ENCODE measurements at places on chromosomes 4 and X.

GRCh38 chrX:70444326-70444945 is at the start of gene DLG3:
TSS of gene DLG3 (plus strand) at chrX:70444835. CDS start at chrX:70445202, 367 bp downstream.
- DNase-seq: peak; percentile 65

DNA sequence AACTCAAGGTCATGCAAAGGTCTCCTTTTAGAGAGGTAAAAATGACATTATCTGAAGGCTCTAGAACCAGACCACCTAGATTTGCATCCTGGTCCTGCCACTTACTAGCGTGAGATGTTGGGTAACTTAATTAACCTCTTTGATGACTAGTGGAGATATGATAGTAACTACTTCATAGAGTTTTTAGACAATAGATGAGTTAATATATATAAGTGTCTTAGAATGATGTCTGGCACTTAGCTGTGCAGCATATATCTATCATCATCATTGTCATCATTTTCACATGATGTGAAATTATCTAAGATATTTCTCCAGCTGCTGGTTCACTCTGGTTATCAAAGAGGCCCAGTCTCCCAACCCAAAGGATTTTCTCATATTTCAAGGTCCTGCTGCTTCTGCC is 126.1 kb upstream of the DCLK2 start:
- DNase-seq: no peak

DNA sequence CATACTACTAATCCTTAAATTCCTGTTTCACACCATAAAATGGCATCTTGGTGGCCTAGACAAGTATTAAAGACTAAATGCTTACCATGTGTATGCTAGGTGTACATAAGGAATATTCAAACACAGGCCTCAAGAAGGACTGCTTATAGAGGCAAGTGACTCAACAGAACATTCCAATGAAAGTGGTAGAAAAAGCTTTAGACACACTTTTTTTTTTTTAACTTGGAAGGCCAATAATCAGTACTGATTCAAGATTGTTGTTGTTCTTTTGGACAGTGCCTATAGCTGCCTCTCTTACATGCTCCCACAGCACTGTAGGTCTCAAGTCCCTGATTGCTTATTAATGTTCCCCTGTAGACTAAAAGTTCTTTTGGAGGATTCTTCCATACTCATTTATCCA is 77.6 kb downstream of the FBXL5 start:
- DNase-seq: no peak

- no peak for DNase-seq
These were observed 11.7 kb upstream of the MAP7D3 start for GRCh38 chrX:136262812-136263315.

- DNase-seq: no peak
These were observed 32.7 kb downstream of the RRAGB start for GRCh38 chrX:55750256-55750655.

- DNase-seq: no peak
These were observed 57.9 kb downstream of the TKTL2 start for GRCh38 chr4:163415668-163416067.

- peak; percentile 62 for DNase-seq
These were observed 28.6 kb downstream of the AFAP1 start for GRCh38 chr4:7910952-7911578.

GRCh38 chr4:147969573-147970385 is 237.9 kb downstream of the ARHGAP10 start:
- no peak for DNase-seq

GRCh38 chrX:12080265-12080664 is 58.0 kb upstream of the FRMPD4 start:
- DNase-seq: peak; percentile 37

- DNase-seq: no peak
These were observed 128.1 kb downstream of the CAMK2D start for GRCh38 chr4:113633467-113633866.

DNA sequence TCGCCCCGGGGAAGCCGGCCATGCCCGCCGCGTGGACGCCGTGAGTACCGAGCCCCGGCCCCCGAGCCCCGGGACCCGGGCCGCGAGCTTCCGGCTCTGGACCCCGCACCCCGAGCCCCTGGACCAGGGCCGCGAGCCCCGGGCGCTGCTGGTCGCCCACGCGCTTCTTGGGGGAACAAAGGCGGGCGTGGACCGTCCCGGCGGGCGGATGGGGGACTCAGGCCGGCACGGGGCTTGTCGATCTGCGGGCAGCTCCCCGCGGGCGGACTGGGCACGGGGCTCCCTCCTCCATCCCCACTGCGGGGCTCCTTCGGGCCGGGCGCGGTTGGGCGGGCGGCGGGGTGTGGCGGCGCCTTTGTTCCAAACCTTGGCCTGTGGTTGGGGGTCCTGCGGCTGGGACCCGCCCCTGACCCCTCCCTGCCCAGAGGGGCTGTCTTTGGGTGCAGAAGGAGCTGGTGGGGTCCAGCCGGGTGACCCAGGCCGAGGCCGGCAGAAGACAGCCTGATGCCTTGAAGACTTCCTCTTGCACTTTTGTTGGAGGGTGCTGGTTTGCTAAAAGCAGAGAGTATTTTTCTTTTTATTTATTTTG is 25.2 kb upstream of the ADD1 start:
- DNase-seq: no peak

DNA sequence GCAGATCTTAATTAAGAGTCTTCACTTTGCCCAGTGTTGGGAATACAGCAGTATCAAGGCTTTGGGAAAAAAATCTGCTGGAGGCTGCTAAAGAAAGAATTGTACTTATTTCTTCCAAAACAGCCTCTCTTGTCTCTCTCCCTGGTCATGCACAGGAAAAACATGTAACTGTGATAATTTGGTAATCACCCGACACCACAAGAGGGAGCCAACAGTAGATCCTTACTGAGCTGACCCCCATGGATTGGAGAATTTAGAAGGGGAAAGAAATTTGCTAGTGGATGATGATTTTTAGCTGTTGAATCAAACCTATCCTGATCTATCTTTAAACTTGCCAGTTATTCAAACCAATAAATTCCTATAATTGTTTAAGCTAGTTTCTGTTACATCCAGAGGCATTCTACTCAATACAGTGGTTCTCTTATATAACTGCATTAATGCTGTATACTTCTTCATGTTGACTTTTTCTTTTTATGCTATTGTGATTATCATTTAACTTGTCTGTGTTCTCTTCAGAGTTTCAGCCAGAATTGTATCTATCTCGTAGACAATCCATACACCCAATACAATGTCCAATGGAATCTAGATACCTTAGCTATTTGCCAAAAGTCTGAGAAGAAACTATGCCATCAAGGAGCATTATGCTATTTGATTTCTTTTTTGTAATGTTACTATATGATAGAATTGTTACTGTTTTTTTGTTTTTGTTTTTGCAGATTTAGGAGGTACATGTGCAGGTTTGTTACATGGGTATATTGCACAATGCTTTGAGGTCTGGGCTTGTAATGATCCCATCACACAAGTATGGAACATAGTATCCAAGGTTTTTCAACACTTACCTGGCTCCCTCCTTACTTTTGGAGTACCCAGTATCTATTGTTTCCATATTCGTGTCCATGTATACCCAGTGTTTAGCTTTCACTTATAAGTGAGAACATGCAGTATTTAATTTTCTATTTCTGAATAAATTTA is 31.3 kb upstream of the ARHGEF38 start:
- peak; percentile 66 for DNase-seq

DNA sequence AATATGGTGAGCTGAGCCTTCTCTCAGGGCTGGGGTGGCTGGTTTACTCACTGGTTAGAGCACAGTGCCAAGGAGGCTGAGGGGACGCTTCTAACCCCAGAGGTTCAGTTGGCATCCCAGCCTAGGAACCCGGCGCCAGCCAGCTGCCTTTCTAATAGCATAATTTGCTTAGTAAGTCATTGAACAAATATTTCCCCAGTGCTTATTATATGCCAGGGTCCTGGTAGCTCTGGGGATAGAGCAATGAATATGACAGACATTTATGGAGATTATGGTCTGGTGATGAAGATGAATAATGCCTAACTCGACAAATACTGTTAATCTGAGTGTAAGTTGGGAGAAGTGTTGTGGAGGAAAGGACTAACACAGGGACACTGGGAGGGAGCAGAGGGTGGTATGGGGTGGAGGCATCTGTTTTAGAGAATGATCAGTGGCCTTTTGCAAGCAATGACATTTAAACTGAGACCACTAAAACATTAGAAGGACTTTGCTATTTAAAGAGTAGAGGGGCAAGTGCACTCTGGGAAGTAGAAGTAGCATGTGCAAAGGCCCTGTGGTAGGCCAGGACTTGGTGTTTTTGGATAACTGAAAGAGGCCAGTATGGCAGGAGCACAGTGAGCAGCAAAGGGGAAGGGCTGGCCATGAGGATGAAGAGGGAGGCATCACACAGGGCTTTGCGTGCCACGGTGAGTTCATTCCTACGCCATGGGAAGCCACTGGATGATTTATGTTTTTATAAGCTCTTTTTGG is 71.9 kb downstream of the ATG4A start:
- no peak for DNase-seq

- no peak for DNase-seq
These were observed 1.5 kb downstream of the RTL5 start for GRCh38 chrX:72130156-72130761.

DNA sequence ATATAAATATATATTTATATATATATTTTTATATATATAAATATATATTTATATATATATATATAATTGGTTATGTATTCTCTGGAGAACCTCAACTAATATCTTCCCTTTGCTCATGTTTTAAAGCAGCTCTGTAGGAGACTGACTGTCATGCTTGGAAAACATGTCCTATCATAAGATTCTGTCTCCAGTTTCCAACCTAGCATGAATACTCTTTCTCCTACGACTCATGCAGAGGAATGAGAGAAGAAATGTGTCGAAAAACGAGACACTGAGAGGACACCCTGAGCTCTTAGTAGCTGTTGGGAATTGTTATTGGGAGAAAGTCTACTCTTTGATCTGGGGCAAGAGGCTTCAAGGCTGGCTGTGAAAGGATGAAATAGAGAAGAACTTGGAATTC is 166.5 kb upstream of the SLIT2 start:
- DNase-seq: no peak

- no peak for DNase-seq
These were observed 106.9 kb downstream of the PPARGC1A start for GRCh38 chr4:23782778-23783437.

DNA sequence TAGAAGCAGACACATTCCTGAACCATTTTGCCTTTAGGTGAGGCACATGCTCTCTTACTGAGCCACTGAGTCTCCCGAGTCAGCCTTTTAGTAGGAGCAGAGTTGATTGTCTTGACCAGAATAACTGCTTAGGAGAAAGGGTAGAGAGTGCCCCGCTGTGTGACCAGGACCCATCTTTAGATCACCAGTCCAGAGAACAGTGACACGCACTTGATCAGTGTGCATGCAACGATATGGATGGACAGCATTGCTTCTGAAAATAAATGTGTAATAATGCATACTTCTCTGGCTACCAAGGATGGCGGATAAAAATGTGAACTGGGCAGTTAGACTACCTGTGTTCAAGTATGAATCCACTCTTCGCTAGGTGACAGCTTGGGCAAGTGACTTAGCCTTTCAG is 897.7 kb downstream of the TRIML1 start:
- no peak for DNase-seq

GRCh38 chrX:46381630-46382029 is 163.6 kb downstream of the ZNF674 start:
- DNase-seq: peak; percentile 35

DNA sequence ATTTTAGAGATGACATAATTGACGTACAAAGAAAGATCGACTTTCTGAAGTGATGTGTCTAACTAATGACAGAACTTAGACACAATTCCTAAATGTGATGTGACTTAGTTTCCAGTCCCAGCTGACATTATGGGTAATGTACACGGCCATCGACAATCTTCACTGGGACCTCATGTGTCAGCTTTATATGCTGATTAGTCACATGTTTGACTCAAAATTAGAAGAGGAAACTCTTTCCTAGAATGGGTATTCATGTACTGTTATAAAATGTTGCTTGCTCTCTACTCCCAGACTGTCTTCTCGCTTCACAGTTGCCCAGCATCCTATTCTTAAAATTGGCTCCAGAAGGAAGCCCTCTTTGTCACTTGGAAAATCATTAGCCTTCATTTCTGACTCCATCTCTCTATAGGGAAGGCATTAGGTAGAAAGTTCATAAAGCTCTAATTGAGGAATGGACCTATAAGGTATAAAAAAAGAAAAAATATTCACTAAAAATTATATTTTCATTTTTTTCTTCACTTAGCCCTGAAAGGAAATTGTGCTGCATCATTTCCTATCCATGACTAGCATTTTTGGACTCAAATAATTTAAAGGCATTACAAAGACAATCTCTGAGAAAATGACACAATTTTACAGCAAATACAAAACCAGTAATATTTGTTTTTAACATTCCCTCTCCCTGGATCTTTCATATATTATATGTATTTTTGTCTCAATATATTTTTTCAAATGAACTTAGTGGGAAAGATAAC is 554.6 kb downstream of the INPP4B start:
- no peak for DNase-seq

GRCh38 chrX:67613996-67614395 is 70.2 kb downstream of the AR start:
- DNase-seq: no peak

DNA sequence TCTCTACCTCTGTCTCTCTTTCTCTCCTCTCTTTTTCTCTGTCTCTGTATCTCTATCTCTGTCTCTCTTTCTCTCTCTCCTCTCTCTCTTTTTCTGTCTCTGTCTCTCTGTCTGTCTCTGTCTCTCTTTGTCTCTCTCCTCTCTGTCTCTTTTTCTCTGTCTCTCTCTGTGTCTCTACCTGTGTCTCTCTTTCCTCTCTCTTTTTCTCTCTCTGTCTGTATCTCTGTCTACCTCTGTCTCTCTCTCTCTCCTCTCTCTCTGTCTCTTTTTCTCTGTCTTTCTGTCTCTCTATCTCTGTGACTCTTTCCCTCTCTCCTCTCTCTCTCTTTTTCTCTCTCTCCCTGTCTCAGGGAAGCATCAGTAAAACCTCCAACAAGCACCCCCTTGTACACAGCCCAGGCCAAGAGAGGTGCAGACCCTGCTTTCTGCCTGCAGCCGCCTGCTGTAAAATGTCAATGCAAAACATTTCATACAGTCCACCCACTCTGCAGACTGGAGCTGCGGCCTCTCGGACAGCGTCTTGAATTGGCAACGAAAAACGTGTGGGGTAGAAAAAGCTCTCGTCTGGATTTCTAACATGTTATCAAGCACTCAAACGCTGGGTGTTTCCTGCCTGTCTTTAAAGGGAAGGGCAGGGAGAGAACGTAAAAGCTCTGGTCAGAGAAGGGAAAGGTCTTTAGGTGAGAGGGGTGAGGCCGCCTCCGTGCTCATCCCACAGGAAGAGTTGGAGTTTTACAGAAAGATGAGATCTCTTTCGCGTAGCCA is 3.7 kb upstream of the SHOX start:
- DNase-seq: peak; percentile 46

DNA sequence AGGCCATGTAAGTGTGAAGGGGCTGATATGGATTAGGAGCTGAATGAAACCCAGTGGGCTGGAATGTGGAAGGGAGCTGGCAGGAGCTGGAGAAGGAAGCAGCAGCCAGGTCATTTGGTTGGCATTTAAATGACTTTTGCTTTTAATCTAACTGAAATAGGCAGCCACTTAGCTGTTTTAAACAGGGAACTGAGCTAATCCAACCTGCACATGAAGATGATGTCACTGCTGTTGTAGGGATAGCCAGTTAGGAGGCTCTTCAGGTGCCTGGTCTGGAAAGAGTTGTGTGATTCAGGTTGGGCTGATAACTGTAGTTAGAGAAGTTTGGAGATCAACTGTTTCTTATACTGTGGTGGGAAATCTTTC is 122.4 kb downstream of the PALLD start:
- DNase-seq: no peak

GRCh38 chr4:122017296-122017695 is 65.4 kb upstream of the TRPC3 start:
- no peak for DNase-seq

GRCh38 chr4:181959121-181959520 is 284.1 kb upstream of the TENM3 start:
- DNase-seq: no peak

- no peak for DNase-seq
These were observed 52.0 kb upstream of the WDR17 start for GRCh38 chr4:176013476-176014247.

GRCh38 chr4:127868196-127868595 is 12.5 kb upstream of the PLK4 start:
- no peak for DNase-seq
